Kidney tubule cell (primary cell): ENCODE measurements at places on chromosomes 3 and 15.

DNA sequence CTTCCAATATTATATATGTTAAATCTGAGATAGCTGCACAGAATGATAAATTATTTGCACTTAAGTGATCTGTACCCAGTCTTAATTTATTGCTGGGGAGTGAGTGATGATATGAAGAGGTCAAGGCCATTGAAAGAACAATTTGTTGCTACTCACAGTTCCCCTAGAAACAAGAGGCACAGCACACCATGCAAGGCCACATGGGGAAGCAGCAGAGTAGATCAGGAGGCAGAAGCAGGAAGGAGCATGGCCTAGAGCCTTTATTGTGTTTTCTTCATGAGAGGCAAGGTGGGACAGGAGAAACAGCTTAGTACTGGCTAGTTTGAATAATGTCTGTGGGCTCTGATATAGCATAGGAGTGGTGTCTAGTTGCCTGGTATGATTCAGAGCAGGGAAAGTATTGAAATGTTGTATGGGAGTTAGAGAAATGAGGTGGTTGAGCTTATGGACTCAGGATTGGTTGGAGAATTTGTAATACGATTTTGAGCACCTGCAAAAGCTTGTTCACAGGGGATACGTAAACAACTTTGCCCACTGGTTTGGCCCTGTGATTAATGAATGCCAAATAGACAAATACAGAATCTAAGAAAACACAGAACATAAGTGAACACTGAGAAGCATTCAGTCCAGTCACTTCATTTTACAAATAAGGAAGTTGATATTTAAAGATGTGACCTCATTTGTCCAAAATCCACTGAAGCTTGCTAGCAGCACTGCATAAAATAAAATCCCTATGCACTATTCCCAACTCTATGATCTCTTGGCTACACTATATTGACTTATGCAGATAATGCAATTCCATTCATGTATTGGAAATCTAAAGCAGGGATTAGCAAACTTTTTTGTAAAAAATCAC is 71.7 kb downstream of the TMCO5A start:
- no peak for DNase-seq

GRCh38 chr3:94561094-94561493 is 498.2 kb downstream of the NSUN3 start:
- no peak for DNase-seq

- no peak for DNase-seq
Observed at GRCh38 chr3:37492977-37493471, 318.6 kb upstream of the LRRFIP2 start.

DNA sequence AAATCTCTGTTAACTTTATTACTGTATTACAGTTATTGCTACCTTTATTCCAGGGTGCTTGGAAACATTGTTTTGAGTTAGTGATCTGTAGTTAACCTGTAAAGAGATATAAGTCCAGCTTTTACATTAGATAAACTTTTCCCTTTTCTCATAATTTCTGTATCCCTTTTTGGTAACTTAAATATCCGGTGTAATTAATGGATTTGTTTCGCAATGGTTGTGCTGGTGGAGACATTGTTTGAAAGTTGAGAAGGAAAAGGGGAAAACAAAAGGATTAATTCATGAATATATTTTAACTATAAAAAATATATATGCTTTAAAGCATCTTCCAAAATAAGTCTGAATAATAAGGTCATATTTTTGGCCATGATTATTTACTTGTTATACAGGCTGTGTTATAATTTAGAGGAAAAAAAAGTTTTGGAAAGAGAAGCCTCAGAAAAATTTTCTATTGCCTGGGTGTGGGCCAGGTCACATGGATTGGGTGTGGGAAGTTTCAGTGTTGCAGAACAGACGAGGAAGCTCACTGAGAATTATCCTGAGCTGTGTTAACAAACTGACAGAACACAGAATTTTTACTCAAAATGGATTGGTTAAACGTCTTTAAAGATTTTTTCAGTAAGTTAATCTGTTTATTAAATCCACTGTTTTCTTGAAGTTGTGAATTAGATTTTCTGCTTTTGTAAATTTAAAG is 27.7 kb upstream of the IL20RB start:
- DNase-seq, result peak; percentile 29

- no peak for DNase-seq
Observed at GRCh38 chr3:23647706-23648258, 158.0 kb upstream of the UBE2E1 start.

GRCh38 chr3:150091626-150092025 is 120.9 kb upstream of the PFN2 start:
- no peak for DNase-seq

DNA sequence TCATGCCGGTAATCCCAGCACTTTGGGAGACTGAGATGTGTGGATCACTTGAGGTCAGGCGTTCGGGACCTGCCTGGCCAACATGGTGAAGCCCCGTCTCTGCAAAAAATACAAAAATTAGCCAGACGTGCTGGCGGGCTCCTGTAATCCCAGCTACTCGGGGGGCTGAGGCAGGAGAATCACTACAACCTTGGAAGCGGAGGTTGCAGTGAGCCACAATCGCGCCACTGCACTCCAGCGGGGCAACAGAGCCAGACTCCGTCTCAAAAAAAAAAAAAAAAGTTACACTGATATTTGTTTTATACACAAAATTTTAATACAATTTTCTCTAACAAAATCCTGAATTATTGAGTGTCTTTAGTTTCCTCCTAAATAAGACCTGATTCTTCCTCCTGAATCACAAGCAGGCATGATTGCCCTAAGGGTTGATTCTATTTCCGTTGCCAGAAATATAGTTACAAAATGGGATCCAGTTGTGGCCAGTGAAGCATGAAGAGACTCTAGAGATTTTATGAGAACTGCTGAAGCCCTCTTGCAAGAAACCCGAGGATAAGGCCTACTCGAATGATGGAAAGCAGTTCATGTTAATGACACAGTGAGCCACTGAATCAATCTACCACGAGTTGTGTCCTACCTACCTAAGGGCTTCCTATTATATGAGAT is 9.6 kb upstream of the SMARCC1 start:
- no peak for DNase-seq

GRCh38 chr15:88647351-88648105 is 8.7 kb downstream of the ISG20 start:
- no peak for DNase-seq

DNA sequence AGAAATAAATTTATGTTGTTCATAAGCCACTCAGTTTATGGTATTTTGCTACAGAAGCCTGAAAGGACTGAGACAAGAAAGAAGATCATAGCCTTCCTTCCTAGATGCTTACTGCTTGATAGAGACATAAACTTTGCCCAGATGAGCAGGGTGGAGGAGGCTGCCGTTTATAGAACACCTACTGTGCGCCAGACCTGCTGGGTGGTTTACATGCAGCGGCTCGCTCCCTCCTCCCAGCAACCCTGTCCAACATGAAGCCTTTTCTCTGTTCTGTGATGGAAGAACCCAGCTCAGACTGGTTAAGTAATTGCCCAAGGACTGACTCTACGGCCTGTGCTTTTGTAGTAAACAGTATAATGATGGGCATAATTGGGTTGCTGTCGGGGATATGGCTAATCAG is 37.0 kb downstream of the CORO2B start:
- no peak for DNase-seq

- DNase-seq, result no peak
Observed at GRCh38 chr3:10974746-10975375, 17.7 kb upstream of the SLC6A1 start.

DNA sequence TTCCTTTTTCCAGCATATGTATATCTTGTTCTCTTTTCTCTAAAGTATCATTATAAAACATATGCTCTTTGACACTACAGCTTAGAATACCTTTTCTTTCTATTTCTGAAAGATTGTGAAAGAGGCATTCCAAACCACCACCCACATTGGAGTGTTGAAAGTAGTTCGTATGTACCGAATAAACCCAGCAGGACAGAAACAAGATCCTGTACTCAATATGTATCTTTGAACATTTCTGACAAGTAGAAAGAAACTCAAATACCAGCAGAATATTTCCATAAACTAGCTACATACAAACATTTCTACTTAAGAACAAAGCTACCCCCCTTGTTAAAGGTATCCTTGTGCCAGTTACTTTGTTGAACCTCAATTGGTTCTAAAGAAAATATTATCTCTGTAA is 415.3 kb upstream of the ALCAM start:
- no peak for DNase-seq

DNA sequence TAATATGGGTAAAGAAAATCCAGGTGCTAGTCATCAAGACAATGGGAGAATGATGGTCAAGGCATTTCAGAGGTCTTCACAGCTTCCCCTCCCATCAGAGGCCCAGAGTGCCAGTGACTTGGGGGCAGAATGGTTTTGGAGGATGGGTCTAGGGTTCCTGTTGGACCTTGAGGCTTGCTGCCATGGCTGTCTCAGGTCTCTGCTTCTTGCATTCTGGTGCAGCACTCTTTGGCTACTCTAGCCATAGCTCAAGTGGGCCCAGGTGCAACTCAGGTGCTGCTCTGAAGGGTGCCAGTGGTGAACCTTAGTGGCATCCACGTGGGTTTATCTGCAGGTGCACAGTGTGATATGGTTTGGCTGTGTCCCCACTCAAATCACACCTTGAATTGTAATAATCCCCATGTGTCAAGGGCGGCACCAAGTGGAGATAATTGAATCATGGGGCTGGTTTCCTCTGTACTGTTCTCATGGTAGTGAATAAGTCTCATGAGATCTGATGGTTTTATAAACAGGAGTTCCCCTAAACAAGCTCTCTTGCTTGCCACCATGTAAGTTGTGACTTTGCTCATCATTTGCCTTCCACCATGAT is 48.5 kb upstream of the PEX5L start:
- DNase-seq, result no peak

- no peak for DNase-seq
Observed at GRCh38 chr3:43076857-43077256, 29.0 kb downstream of the POMGNT2 start.

GRCh38 chr15:22919171-22919570 is 61.0 kb downstream of the CYFIP1 start:
- DNase-seq, result no peak

DNA sequence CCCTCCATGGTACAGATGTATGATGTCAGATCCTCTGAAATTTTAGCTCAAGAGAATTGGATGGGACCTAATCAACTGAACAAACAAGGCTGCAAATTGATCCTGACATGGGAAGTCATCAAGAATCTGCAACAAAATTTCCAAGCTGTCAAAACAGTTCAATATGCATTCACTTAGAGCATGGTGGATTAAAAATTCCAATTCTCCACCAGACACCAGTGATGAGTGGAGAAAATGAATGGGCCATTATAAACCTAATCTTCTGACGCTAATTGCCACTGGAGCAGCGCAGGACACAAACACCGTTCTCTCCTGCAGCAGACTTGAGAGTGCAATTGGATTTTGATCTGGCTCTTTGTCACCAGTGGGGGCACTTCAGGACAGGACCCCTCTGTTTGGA is 94.2 kb downstream of the MINAR1 start:
- no peak for DNase-seq

GRCh38 chr15:63497642-63498467 is 6.5 kb upstream of the USP3 start:
- no peak for DNase-seq

GRCh38 chr15:52523192-52523591 is 5.5 kb downstream of the MYO5A start:
- peak; percentile 82 for DNase-seq

DNA sequence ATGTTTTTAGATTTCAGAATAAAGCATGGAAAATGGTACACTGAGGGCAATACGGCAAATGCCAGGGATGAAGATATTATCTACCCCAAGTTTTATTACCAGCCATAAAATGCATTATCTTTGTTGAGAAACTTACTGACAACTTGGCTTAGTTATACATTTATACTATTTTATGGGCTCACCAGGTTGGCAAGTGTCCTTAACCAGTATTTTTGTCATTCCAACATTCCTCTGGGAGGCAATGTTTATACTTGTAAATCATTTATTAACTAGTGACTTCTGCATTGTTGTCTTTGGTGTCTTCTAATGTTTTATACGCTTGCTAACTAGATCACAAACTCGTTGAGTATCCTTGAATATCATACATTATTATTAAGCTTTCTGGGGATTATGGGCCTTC is 18.0 kb upstream of the ADGRG7 start:
- peak; percentile 67 for DNase-seq

DNA sequence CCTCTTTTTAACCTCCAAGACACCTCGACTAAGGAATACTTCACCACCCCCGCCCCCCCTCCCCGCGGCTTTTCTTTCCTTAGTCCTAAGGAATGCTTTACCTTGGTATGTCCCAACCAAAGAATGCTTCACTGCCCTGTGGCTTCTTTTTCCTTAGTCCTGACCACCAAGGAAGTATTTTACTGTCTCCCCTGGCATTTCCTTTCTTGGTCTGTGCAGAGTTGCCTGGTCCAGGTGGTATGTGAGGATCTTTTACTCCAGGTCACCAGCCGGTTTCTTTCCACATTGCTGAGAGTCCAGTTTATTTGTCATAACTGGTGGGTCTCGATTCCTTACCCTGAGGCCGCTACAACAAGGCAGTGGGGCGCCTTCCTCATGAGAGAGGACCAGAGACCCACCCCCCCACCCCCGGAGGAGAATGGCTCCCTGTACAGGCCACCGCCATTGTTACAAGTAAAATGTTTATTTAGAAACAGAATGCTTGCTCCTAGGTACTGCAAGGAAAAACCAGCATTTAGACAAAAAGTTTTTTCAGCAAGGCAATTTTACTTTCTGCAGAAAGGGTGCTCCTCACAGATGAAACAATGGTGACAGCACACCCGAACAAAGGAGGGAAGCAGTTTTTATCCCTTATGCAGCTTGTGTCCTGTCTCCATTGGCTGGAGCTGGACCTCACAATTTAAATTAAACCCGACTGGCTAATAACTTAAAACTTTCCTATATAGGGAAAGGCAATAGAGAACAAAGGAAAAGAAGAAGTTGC is 23.1 kb upstream of the MTHFS start:
- no peak for DNase-seq

DNA sequence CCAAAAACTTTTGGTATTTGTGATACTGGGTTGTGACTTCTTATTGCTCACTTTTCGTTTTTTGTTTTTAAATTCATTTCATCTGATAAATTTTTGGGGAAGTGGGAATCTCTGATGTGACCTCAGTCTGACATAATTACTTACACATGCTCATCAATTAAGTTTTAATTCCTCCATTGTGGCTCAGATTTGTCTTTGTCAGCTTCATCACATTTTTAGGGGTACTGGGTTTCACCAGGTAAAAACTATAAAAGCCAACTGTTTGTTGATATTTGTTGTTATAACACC is 425.3 kb upstream of the TGFBR2 start:
- DNase-seq, result no peak

DNA sequence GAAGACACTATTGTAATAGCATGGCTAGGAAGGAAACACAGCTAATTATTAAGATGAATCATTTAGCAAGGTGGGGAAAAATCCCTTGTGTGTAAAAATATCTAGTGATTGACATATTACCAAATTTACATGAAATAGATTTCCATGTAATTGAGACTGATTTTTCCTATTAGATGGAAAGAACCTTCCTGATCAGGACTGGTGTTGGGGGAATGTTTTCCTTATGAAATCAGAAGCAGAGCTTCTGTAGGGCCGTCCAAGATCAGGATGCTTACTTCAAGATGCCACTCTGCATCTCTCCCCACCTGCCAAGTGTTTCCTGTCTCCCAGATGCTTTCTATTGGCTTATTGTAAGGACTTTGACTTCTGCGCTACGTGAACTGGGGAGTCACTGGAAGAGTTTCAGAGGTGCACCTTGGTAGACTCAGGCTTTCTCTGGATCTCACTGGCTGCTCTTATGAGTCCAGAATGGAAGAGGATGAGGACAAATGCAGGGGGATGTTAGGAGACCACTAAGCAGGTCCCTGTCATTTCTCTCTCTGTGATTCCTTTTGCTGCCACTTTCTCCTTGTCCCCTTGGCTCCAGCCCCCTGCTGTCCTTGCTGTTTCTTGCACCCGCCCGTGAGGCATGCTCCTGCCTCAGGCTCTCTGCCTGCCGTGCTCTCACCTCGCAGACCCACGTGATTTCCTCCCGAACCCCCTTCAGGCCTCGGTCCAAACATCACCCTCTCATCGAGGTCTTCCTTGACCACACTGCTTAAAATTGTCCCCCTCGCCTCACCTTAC is 30.1 kb downstream of the BTD start:
- DNase-seq, result no peak
